CD4-positive, alpha-beta T cell (primary cell): ENCODE measurements at places on chromosomes 1 and 21.

DNA sequence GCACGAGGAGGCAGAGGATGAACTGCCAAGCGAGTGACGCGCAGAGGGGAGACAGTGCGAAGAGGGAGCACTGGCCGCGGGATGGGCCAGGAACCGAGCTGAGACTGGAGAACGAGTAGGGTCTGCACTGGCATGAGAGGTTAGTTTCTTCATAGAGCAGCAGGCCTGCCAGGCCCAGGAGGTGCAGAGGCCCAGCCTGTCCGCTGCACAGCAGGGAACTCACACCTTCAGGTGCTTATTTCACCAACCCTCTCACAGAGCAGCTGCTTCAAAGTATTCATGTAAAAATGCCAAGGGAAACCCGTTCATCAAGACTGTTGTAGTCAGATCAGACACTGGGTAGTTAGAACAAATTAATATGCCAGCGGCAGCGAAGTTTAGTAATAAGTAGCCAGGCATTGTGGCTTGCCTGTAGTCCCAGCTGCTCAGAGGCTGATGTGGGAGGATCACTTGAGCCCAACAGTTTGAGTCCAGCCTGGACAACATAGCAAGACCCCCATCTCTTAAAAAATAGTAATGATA lies 144.5 kb downstream of the SLC45A1 start:
- DNase-seq, result no peak

DNA sequence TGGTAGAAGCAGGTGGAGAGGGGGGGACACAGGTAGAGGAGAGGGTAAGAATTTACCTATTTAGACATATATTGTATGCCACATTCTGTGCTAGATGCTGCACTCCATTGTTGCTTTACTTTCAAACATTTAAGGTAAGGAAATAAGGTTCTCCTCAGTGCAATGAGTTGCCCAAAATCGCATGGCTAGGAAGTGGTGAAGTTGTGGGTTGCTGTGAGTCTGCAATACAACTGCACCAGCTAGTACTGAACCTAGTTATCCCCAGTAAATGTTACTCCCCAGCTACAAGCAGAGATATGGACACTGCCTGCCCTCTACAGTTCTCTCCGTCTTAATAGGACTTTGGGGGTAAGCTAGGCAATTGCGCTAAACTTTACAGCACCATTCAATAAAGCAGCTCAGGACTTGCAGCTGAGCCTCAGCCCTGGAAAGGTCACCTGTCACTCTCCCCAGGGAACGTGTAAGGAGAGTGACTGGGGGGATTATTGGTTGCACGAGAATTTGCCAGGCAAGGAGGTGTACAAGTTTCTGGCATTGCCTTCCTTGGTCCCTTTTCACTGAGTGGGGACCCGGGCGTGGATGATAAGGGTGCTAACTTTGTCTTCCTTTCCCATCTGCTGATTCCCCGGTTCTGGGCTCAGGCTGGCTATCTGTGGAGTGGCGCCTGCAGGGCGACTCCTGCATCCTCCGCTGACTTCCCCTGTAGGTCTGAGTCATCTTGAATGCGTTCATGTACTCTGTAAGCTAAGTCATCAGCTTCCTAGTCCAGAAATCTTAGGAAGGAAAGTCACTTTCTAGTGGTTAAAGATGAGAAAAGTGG lies 71.3 kb upstream of the CNTN2 start:
- DNase-seq, result no peak

DNA sequence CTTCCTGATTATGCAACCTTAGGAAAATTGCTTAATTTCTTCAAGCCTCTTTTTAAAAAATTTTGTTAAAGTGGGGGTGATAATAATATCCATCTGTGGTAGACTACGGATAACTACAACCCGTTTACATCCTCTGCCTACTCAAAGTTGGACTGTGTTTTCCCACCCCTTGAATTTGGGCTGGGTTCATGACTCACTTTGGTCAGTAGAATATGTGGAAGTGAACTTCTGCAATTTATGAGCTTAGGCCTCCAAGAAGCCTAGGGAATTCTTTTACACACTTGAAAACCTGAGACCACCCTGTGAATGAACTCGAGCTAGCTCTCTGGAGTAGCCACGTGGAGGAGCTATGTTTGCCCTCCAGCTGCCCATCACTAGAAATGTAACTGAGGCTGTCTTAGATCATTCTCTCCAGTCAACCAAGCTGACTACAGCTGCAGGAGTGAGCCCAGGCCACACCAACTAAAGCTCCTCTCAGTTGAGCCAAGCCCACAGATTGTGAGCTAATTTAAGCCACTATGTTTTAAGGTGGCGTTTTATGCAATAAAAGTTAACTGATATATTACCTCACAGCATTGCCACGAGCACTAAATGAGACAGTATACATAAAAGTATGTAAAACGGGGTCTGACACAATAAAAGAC lies 29.6 kb upstream of the CACHD1 start:
- DNase-seq, result no peak

- DNase-seq, result no peak
These were observed 92.2 kb downstream of the TBX19 start for GRCh38 chr1:168372861-168373371.

DNA sequence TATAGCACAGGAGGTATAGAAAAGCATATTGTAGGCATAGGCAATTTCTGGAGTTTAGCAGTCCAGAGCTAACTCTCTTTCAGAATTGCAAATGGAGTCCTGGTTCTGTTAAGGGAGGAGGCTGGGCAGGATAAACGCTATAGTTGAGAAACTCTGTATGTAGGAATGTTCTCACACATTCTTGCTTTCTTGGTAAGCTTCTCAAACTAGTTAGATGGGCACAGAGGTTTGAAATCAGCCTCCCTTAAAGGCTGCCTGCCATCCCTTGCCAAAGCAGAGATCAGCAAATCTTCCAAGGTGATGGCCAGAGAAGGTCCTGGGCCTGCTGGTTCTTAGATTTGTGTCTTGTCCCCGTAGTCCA lies 42.9 kb upstream of the TADA1 start:
- no peak for DNase-seq

- DNase-seq, result no peak
These were observed 89.5 kb downstream of the RUNX1 start for GRCh38 chr21:34959607-34960006.

DNA sequence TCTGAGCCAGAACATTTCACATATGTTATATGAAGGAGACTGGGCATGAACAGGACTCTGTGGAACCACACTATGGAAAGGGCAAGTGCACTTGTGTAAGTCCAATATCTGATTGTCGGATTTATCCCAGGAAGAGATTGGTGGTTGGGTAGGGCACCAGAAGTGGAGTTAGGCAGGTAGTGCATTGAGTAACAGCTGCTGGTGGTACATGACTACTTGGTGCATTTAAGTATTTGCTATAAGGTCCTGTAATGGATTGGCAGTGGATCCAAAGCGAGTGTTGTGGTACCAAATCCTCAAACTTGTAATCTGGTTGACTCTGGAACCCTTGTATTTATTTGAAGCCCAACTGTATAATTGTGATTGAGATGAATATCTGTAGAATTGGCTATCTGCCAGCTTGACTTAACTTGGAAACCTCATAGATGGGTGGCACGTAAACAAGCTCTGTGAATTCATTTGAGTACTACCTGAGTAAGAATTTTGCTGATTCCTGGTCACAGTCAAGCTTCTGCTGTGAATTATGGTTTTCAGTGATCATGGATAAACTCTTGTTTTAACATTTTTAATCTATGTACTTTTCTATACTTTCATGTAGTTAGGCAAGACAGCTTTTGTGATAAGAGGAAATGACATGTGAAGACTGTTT lies 21.1 kb downstream of the UBAP2L start:
- DNase-seq, result no peak

DNA sequence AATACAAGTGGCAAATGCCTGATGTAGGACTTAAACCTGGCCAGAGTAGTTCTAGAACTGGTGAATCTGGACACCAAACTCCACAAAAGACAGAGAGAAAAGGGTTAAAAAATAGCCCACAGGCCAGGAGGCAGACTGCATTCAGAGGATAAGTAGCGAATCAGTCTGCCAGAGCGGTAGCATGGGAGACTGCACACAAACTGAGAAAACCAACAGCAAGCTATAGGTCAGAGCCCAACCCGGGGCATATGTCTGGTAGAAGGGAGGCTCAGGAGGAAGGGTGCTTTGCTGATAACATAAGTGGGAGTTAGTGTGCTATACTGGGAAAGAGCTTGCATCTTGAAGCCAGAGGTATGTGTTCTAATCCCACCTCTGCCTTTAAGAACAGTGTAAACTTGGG lies 4.0 kb downstream of the LRRC53 start:
- no peak for DNase-seq

- no peak for DNase-seq
These were observed 105.0 kb downstream of the KIAA0319L start for GRCh38 chr1:35452106-35452774.

DNA sequence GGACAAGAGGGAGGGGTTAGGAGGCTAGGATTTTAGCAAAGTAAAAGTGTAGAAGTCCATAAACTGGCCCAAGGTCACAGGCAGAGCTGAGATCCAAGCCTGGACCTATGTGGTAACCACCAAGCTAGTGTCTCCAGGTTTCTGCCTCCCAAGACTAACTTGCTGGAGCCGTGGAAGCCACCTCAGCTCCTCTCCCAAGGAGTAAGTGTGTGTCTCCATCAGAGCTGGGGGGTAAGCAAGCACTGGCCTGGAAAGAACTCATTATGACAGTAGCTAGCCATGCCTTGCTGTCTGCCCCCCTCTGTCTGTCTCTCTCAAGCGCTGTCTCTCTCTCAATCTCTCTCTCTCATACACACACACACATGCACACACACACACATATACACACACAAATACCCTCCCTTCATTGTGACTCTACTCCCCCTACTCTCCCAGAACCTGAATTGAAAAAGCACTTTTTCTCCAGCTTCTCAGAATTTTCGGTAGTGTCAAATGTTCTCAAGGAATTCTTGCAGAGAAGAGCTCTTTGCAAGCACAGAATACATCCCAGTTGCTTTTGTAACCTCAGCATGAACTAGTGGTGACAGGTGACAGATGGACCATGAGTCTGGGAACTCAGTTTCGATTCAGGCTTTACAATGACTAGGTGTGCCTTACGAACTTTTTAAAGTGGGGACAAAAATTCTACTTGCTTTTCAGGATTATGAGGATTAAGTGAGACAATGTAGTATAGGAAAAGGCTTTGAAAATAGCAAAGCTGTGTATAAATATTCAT lies 238.0 kb upstream of the FGGY start:
- DNase-seq, result no peak
